Stimulated activated effector memory CD8-positive, alpha-beta T cell treated with anti-CD3 and anti-CD28 coated beads, Interleukin-12 subunit alpha, Interleukin-12 subunit beta, amount 100 ng/mL, for 72 hours (primary cell): ENCODE measurements at places on chromosomes 5 and 9.

GRCh38 chr5:41908374-41909079, 4.4 kb downstream of the RIMOC1 start:
- no peak for DNase-seq

- DNase-seq = no peak
Measured at GRCh38 chr5:43676083-43676840, 73.3 kb downstream of the NNT start.

DNA sequence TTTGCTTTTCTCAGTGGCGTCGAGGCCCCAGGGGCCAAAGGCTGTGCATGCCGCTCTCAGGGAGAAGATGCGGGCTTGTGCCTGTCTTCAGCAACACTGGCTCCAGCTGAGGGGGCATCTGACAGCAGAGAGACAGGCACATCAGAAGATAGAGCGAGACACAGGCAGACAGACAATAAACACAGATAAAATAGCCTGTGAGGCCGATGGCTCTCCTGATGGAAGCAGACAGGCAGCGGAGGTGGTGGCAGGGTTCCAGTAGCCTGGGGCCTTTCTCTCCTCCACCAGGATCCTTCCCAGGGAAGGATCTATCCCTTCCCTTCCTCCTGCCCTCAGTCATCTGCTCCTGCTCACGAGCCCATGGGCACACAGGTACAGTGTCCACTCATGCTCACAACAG, 16.6 kb upstream of the UNC5A start:
- DNase-seq = no peak

DNA sequence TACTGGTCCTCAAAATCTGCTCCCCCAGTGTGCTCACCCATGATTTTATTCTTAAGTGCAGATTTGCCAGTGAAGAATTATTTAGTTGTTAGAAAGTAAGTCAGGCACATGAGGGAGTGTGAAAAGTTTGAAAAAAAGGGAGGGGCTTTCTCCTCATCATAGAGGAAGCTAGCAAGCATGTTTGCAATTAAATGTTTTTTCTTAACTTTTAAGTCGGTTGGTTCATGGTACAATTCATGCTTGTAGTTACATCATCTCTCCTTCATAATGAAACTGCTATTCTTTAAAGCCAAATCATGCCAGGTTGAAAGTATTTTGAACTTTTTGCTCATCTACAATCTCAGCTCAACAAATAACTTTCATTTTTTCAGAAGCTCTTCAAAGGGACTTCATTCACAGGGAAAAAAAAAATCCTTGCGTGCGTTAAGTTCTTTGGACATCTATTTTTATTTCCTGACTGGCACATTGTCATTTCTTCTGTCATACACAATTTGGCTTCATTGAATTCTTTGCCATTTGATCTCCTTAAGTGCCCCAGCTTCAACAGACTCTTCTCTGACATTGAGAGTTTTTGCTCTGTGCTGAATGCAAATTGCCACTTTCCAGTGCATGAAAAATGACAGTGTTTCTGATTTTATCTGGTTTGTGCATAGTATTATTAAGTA, 456.9 kb downstream of the TMEM232 start:
- no peak for DNase-seq

- DNase-seq = no peak
Measured at GRCh38 chr9:32456564-32456963, 69.4 kb downstream of the RIGI start.

GRCh38 chr5:146873186-146873917, 5.2 kb downstream of the PPP2R2B start:
- DNase-seq = no peak

DNA sequence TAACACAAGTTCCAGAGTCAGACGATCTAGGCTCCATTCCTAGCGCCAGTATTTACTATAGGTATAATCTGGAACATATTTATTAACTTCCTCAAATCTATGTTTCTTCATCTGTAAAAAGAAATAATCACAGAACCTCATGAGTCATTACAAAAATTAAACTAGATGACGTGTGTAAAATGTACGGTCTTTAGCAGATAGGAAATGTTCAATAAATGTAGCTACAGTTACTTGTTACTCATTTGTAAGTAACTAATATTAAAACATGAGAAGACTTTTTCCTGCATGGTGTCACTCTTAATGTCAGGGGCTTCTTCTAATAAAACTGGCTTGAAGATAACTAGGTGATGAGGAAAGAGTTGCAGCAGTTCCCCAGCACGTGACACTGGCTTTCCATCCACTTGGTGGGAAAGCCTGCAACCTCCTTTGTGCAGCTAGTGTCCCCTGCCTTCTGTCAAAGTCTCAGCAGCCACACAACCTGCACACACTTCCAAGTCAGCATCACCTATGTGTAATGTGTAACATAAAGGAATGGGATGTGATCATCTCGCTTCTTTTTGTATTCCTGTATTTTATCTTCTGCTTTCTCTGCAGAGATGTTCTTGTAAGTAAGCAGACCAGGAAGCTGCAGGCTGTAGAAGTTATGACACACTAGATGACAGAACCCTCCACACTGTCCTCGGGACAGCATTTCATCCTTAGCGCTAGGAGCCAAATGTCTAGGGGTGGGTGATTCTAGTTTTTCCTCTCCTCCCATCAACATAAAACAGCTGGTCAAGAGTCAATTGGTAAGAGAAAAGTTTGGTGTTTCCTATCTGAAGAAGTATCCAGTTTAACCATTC, 1.8 kb upstream of the JAKMIP2 start:
- no peak for DNase-seq

GRCh38 chr9:136122425-136123383, 4.0 kb upstream of the TMEM250 start:
- DNase-seq = peak; percentile 79
